Gastrocnemius medialis (tissue), 4 donors: ENCODE measurements at places on chromosomes 12 and 14. TPM values are rescaled to one million over a fixed set of nuclear protein-coding genes. Genes with fewer than 3 reads are reported as not detected.

RPS6KL1 gene
- 11.7 TPM for total RNA-seq

NUBPL gene
- 12.3 TPM for total RNA-seq

ARF6 gene
- total RNA-seq = 40.0 TPM

DIO2 gene
- total RNA-seq = 5.7 TPM

CDH24 gene
- 0.46 TPM for total RNA-seq

DNA sequence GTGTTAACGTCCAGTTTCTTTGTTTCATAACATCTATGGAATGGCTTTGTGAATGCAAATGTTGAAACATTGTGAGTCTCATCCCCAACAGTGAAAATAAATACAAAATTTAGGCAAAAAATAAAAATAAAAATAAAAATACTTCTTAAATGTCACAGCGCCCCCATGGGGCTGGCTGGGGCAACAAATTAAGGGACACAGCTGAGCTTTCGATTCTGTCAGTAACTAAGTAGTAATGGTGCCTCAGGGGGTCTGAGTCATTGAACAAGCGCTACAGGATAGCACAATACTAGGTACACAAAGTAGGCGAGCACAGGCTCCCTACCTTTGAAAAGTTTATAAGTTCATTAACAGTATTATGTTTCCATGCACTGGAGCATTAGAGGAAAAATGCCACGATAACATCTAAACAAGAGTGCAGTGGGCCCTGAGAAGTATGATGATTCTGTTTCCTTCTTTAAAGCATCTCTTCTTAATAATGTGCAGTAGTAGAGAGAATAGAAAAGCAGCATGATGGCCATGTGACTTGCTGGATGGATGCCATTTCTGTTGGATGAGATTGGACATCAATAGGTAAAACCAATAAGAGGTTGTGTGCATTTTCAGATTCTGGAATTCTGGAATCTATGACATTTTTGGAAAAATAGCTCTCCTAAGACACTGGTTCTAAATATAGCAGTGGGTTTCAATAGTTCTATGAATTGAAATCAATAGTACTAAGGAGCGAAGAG is 667.2 kb downstream of the DIO2 start:
- no peak for DNase-seq

DNA sequence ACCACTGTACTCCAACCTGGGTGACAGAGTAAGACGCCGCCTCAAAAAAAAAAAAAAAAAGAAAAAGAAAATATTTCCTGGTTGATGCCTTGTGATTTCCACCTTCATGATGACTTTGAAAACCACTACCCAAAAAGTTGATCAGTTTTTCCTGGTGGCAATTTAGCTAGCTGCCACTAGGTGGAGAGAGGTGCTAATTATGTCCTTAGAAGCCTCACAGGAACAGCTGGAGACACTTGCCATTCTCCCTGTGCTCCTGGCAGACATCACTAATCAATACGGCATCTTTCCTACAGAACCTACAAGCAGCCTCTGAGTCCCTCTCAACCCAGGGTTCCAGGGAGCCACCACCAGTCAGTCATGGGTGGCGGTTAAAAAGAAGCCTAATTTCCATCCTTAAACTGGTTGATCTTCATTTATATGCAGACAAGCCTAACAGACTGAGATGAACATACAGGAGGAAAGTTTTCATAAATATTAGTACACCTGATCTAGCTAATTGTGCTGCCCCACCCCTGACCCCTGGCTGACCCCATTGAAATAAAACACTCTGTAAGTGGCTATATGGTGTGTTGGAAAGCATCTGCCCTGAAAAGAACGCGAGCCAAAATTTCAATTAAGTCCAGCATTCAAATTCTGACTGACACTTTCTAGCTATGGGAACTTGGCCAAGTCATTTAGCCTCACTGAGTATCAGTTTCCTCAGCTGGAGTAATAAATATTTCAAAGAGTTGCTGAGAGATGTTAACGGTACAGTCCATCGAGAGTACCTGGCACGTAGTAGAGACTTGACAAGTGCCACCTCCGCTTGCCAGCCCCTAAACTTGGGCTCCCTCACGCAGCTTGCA is 6.2 kb upstream of the OAS1 start:
- no peak for DNase-seq

- DNase-seq = no peak
Observed at GRCh38 chr12:31362759-31363415, 36.9 kb upstream of the SINHCAF start.

DNA sequence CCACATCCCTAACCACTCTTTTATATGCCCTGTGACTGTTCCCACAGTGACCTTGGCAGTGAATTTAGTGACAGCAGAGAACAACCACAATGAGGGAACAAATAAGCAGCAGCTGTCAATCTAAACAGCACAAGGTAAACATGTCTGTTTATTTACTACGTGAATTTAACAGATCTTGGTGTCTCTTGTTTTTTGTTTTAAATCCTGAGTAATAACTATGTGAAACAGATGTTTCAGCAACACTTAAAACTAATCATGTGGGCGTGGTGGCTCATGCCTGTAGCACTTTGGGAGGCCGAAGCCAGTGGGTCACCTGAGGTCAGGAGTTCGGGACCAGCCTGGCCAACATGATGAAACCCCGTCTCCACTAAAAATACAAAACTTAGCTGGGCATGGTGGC is 17.0 kb upstream of the CFAP54 start:
- no peak for DNase-seq

DNA sequence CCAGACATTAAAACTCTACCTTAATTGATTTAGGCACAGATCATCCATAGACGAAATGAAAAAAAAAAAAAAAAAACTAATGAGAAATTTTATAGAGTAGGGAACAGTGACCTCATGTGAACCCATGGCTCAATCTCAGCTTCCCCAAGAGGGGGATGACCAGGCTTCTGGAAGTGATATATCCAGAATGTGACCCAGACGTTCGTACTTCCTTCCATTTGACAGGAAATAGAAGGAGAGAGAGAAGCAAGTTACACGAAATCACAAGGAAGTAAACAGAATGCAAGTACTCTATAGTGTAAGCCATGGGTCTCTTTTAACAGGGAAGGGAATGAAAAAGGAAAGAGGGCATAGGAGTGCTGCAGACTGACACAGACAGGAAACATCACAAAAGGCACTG is 10.1 kb downstream of the FOXN3 start:
- DNase-seq = no peak

GRCh38 chr12:6641131-6641530 is 5.4 kb upstream of the LPAR5 start:
- no peak for DNase-seq

DNA sequence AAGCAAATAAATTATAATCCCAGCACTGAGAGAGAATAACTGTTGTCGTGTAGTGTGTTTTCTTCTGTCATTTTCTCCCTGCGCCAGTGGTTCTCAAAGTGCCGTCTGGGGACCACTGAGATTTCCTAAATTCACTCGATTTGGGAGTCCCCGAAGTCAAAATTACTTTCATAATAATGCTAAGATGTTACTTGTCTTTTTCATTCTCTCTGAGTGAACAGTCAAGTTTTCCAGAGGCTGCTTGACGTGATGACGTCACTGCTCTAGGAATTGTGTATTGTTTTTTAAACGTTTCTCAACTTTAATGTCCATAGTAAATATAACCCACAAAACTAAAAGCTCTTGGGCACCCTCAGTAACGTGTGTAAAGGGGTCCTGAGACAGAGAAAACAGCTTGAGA is 796 bp upstream of the POP5 start:
- DNase-seq = no peak

DNA sequence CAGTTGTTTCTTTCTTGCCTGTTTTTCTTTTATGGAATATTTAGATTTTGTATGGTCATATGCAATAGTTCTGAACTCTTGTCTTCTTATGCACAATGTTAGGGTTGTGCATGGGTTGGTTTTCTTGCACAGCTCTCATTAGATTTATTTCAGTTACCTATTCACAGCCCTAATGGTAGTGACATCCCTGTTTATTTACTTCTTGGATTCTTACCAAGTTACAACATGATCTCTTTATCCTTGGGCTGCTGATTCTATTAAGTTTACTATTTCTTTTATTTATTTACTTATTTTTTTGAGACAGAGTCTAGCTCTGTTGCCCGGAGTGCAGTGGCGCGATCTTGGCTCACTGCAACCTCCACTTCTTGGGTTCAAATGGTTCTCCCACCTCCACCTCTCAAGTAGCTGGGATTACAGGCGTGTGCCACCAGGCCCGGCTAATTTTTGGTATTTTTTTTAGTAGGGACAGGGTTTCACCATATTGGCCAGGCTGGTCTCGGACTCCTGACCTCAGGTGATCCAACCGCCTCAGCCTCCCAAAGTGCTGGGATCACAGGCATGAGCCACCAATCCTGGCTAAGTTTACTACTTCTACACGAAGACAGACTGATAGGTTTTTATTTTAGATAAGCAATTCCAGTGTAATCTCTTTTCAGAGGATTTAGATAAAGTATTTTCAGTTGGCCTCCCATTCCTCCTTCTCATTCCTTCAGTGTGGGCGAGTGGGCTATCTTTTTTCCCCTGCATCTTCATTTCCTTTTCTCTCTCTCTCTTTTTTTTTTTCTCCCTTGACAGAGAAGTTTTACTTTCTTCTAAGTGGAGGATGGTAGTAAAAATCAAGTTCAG is 395.1 kb upstream of the RGS6 start:
- DNase-seq = no peak

DNA sequence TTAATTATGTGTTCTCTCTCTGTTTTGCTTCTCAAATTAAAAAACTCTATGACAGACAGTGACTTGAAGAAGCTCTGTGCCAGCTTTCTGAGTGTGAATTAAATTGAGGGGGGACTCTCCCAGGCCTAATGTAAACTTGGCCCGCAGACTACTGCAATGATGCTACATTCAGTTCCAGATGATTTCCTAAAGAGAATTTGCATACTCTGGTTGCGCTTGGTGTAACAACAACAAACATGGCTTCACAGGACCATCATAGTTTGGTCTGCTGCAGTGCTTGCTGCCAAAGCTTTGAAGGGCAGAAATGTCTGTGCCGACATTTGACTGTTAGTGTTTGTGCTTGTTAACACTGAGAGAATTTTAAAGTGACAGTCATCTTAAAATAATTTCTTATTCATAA is 25.0 kb downstream of the CFAP54 start:
- no peak for DNase-seq

- DNase-seq = no peak
Observed at GRCh38 chr12:10959804-10960203, 20.7 kb upstream of the TAS2R14 start.

DNA sequence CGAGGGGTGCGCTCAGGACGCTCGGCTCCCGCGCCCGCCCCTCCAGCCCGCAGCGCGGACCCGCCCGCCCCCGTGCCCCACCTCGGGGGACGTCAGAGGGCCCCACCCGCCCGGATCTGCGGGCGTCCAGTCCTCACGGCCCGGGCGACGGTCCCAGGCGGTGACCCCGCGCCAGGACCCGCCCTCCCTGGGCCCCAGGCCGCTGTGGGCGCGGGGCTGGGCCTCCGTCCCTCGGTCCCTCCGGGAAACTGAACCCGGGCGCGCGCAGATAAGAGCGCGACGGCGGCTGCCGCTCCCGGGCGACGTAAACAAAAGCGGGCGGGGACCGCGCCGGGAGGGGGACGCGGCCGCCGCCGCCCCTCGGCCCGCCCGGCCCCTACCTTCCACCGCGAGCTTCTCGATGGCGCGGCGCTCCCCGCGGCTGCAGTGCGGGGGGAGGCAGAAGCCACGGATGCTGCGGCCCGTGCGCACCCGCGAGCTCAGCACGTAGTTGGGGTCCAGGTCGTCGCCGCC is 1.1 kb downstream of the CKB start:
- no peak for DNase-seq

- DNase-seq = no peak
Observed at GRCh38 chr14:97760050-97760449, 962.9 kb downstream of the VRK1 start.

DNA sequence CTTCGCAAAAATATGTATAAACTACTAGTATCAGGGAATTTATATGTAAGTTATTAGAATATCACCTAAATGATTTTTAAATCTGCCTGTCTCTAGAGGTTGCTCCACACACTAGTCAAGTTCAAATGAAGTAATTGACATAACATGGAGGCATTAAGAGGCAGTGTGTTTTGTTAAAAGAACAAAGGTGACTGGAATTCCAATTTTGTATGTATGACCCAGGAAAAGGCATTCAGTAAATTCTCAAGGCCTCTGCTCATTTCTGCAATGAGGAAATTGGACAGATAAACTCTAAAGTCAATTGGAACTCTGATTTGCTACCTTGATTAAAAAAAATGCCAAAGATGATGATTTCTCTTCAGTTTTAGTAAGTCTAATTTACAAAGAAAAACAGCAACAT is 117.1 kb downstream of the NAV3 start:
- DNase-seq = no peak

- no peak for DNase-seq
Observed at GRCh38 chr12:67919406-67919805, 69.8 kb upstream of the IFNG-AS1 start.
